ENCODE measurements at places on chromosomes 4 and X.
A peak's percentile ranks its signal among the peaks of the same experiment; 100 is the strongest.

DNA sequence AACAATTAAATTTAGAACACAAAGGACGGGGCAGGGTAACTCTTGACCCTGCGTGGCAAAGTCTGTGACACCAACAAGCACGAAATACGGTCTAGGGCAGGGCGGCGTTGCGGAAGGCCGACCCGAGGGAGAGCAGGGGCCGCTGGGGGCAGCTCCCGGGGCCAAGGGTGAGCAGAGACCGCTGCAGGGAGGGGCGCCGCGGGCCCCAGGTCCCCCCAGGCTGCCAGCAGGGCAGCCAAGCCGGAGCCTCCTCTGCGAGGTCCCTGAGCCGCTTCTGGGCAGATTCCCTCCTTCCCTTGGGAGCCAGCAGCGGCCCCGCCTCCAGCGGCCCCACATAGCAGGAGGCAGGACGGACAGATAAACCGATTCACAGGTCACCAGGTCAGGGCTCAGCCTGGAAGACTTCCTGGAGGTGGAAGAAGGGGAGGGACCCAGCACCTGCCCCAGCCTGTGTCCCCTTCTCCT, 90.2 kb downstream of the FAM53A start:
- peaks cover 25% of the 10 kb centered on the region for H3K27me3 ChIP-seq
- no peaks in the 10 kb centered on the region for H3K36me3 ChIP-seq
- H3K4me3 ChIP-seq, result no peak overlapping the region
- no peak for DNase-seq

GRCh38 chr4:175705407-175705806, 106.7 kb downstream of the GPM6A start:
- no peak overlapping the region for H3K27ac ChIP-seq
- H3K4me1 ChIP-seq, result no peaks in the 10 kb centered on the region
- H3K27me3 ChIP-seq, result no peaks in the 10 kb centered on the region
- H3K36me3 ChIP-seq, result no peaks in the 10 kb centered on the region
- no peak overlapping the region for H3K4me3 ChIP-seq

DNA sequence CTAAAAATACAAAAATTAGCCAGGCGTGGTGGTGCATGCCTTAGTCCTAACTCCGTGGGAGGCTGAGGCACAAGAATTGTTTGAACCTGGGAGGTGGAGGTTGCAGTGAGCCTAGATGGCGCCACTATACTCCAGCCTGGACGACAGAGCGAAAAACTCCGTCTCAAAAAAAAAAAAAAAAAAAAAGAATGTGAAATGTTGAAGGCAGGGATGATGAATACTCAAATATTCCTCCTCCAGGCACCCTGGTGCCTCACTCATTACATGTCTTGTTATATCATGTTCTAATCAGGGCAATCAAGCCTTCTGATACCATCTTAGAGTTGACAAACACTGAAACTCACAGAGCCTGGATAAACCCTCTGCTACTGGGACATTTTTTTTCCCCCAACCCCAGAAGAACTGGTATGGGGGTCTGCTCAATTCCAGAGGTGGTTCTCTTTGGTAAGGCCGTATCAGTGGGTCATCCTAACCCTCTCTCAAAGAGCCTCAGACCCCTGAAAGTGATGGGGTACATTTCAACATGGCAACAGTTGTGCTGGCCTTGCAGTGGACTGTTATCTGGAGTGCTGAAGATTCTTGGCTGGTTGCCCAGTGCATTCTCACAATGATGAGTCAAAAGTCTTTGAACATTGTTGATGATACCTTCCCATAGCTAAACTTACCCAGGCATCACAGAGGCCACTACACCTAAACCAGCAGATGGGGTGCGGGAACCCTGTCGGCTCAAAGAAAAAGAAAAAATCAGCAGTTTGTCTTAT, 2.4 kb upstream of the SH3KBP1 start:
- no peak overlapping the region for H3K27ac ChIP-seq
- H3K36me3 ChIP-seq, result no peaks in the 10 kb centered on the region
- DNase-seq, result no peak
- no peak overlapping the region for H3K4me3 ChIP-seq
- no peaks in the 10 kb centered on the region for H3K4me1 ChIP-seq
- peaks cover 12% of the 10 kb centered on the region for H3K27me3 ChIP-seq

GRCh38 chr4:169770416-169770815, 12.7 kb upstream of the HPF1 start:
- peak overlapping the region; percentile 45 for H3K27ac ChIP-seq
- H3K4me3 ChIP-seq, result no peak overlapping the region
- peak; percentile 80 for DNase-seq
- peaks cover 11% of the 10 kb centered on the region for H3K27me3 ChIP-seq
- no peaks in the 10 kb centered on the region for H3K36me3 ChIP-seq

DNA sequence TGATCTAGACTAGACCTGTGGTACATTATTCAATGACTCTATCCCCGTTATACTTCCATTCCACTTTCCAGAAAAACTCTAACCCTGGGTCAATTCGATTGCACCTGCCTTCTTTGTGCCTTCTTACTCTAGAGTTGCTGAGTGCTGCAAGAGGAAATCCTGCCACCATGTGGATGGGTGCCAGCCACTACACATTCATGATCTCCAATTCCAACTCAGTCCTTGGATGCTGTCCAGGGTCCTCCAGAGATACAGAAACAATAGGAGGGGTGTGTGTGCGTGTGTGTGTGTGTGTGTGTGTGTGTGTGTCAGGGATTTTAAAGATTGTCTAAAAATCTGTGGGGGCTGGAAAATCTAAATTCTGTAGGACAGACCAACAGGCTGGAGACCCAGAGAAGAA, 42.9 kb upstream of the INTS6L start:
- peaks cover 4% of the 10 kb centered on the region for H3K27me3 ChIP-seq
- no peak overlapping the region for H3K4me3 ChIP-seq
- no peaks in the 10 kb centered on the region for H3K36me3 ChIP-seq
- H3K27ac ChIP-seq, result no peak overlapping the region
- DNase-seq, result peak; percentile 75

DNA sequence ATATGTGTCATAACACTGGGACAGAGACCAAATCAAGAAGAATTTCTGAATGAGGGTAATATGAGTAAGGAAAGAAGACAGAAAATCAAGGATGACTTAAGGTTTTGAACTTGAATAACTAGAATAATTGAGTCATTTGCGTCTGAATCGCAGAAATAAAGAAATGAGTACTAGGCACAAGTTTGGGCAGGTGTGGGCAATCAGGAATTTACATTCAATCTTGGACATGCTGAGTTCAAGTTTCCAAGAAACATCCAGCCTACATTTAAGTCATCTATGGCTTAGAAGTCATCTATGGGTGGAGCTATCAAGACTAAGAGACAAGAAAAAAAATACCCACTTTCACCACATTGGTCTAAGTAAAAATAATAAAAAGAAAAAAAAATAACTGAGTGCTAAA, 30.4 kb upstream of the WDR44 start:
- no peaks in the 10 kb centered on the region for H3K27me3 ChIP-seq
- no peak for DNase-seq
- no peak overlapping the region for H3K27ac ChIP-seq
- H3K36me3 ChIP-seq, result no peaks in the 10 kb centered on the region
- H3K4me1 ChIP-seq, result no peaks in the 10 kb centered on the region

DNA sequence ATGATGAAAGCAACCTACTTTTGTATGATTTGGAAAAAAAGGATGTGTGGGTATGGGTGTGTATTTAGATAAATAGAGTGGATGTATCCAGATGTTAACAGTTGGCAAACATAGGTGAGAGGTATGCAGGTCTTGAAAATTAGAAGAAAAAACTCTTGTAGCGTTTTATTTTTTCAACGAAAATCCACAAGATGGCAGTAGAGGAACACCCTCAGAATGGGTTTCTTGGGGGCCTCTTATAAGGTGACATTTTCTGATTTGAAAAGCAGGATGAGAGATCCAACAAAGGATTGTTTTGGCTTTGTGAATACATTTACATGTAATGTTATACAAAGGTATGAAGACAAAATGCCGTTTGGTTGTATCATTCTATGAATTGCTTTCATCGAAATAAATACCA, 68.3 kb downstream of the FMR1NB start:
- no peaks in the 10 kb centered on the region for H3K4me1 ChIP-seq
- H3K36me3 ChIP-seq, result no peaks in the 10 kb centered on the region
- no peak overlapping the region for H3K27ac ChIP-seq
- no peak overlapping the region for H3K4me3 ChIP-seq

DNA sequence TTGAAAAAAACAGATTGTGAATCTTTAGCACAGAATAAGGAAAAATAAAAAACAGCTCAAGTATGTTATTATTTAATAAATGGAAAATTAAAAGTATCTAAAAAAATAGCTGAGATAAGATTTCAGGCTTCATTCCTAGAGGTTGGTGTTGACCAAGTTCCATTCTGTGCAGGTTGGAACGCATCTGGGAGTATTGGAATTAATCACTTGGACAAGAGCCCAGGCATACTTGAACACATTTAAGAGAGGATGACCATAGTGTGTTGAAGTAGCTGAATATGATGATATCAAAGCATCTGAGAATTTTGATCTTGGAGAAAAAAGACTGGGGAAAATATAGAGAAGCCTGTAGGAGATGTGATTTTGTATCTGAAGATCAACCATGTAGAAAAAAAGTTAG, 54.6 kb upstream of the VCX start:
- no peaks in the 10 kb centered on the region for H3K4me1 ChIP-seq
- no peak for DNase-seq
- H3K36me3 ChIP-seq, result no peaks in the 10 kb centered on the region

DNA sequence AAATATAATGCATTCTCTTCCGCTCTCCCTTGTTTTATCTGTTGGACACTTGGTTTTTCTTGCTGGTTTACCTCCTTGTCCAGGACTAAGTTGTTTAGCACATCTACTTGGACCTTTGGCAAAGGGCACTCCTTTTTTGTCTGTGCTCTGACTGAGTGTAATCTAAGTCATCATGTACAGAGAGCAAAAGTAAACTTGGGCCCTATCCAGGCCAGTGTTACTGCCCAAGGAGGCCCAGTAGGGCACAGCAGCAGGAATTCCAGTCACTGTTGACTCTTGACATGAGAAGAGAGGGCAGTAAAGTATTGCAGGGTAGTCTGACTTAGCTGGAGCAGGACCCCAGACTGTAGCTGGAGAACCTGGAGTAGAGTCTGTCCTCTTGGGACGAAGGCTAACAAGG, 445.5 kb downstream of the ZIC3 start:
- no peak overlapping the region for H3K4me3 ChIP-seq
- DNase-seq, result peak; percentile 4
- no peak overlapping the region for H3K27ac ChIP-seq
- H3K36me3 ChIP-seq, result no peaks in the 10 kb centered on the region

- no peak overlapping the region for H3K4me3 ChIP-seq
- H3K27me3 ChIP-seq, result no peaks in the 10 kb centered on the region
Measured at GRCh38 chr4:107468812-107469211, 251.2 kb downstream of the PAPSS1 start.
